ENCODE measurements at places on chromosomes 5 and 9.

DNA sequence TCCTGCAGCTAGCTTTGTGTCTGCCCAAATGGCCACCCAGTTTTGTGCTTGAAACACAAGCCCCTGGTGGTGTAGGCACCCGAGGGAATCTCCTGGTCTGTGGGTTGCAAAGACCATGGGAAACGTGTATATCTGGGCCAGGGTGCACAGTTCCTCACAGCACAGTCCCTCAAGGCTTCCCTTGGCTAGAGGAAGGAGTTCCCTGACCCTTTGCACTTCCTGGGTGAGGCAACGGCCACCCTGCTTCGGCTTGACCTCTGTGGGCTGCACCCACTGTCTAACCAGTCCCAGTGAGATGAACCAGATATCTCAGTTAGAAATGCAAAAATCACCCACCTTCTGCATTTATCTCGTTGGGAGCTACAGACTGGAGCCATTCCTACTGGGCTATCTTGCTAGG is 865.0 kb upstream of the ACO1 start:
- DNase-seq = no peak

GRCh38 chr9:7947577-7947976 is 148.0 kb upstream of the DMAC1 start:
- no peak for DNase-seq

DNA sequence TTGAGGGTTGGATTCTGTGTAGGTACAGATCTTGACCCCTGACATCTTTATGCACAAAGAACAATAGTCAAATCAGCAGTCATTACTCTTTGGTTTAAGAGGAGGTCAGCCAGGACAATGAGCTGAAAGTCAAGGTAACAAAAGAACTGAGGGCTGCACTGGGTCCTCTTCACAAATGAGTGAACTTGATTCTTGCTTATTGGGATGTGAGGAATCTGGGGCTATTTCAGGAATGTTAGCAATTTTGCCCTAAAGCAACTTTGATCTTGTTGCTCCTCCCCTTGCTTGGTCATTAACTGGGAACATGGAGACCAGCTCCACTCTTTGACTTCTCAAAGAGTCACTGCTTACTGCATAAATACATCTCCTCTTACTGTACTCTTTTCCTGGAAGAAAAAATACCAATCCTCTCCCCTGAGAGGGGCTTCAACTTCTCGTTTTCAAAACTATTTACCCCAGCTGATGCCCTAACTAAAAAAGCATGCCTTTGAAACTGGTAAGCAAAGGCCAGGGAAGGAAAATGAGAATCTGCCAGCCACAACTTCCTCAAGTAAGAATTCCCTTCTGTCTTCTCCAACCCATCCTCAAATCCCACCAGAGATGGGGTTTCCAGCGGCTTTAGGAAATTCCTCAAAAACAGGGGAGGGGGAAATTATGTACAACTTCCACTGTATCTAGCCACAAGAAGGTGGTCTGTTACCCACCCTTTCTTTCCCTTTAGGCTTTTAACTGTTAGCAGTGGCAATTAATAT is 368.3 kb downstream of the ENC1 start:
- DNase-seq = no peak

GRCh38 chr9:126947529-126947928 is 32.9 kb downstream of the RALGPS1 start:
- no peak for DNase-seq

GRCh38 chr5:179413711-179414458 is 68.6 kb upstream of the ADAMTS2 start:
- no peak for DNase-seq

DNA sequence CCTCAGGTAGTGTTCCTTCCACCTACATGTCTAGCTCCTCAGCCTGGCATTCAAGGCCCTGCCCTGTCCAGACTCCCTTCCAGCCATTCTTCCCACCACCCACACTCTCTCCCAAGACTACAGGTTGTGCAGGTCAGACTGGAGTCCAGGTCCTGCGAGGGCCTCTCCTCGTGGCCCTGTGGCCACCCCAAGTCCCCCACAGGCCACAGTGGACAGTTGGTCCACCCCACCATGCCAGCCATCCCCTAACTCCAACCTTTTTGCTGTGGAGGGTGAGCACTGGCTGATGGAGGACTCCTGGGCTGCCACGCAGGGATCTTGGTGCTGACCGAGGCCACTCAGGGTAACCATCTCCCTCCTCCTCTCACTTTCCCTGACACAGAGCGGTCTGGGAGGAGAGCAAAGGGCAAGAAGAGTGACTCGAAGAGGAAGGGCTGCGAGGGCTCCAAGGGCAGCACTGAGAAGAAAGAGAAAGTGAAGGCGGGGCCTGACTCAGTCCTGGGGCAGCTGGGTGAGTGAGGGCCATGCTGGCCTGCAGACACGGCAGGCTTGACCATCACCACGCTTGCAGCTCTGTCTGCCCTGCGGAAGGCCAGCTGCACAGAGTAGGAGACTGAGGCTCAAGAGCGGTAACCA is 51.0 kb downstream of the JADE2 start:
- no peak for DNase-seq

Measured in activated naive CD4-positive, alpha-beta T cell (primary cell).